ENCODE measurements at places on chromosomes 7 and 10.

GRCh38 chr7:7695111-7695817 lies 23.1 kb downstream of the RPA3 start:
- DNase-seq: no peak

- DNase-seq: peak; percentile 64
Observed at GRCh38 chr10:117165538-117166417, 27.7 kb upstream of the VAX1 start.

DNA sequence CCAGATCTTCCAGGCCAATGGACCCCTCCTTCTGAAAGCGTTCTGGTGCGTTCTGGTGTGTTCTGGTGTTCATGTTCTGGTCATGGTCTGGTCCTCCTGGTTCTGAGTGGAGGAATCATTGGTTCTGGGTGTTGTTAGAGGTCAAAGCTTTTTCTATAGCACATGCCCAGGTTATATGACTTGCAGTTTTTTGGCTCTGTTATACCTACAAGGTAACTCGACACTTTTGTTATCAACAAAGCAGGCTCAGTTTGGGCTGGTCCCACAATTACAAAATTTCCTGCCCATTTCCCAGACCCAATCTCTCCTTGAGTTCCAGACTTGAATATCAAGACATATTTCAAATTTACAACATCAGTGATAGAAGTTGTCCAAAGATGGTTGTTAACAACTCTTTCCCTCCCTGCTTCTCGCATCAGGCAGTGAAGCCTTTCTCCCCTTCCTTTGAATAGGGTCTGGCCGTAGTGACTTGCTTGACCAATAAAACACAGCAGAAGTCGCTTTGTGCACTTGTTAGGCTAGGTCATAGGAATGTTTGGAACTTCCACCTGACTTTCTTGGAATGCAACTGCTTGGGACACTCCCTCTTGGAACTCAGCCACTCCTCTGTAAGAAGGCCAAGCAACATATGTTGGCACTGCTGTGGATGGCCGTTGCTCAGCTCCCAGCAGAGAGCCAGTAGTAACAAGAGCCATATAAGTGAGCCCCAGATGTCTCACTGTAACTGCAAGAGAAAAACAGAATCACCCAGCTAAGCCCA lies 83.1 kb upstream of the STEAP1B start:
- no peak for DNase-seq

- no peak for DNase-seq
Observed at GRCh38 chr10:63554657-63555056, 33.5 kb downstream of the REEP3 start.

DNA sequence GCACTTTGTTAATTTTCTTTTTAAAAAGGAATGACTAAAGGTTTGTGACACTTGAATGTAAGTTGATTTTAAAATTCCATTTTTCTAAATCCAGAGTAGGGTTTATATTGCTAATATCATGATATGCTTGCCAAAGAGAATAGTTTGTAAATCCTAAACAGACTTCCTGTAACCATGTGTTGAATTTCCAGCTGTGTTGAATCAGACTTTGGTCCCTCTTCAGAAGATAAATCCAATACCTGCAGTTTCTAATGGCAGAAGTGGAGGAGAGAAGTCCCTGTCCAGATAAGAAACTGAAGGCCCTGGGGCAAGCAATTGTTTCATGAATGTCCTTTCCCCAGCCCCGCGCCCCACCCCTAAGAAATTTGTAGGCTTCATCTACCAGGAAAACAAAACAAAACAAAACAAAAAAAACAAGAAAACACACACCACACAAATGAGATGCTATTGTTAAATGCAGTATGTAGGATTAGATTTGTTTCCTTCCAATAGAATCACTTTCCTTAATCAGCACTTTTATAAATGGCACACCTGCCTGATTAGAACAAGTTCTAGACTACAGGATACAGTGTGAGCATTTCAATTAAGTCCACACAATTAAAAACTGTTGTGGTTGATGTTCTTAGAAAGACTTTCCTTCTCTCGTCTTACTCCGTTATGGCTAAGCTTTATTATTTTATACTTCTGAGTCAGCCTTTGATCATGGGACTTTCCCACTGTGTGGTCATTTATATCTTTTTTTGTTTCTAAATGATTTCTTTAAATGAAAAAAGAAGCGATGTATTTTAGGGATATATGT lies 122.8 kb downstream of the KAT6B start:
- DNase-seq: no peak

DNA sequence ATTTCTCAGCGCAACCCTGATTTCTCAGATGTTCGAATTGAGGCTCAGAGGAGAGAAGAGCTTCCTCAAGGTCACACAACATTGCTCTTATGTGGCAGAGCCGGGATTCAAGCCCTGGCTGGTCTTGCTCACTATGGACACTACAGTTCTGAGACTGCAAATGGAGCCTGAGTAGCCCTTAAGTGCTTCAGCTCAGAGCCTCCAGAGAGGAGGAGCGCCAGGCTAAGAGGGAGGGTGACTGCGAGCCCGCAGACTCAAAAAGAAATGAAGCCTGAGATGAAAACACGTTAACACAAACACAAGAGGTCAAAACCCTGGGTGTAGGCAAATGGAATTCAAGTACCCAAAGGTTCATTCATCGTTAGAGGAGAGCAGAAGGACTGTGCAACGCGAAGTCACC lies 13.9 kb downstream of the ARHGAP22 start:
- DNase-seq: no peak
